Lung (tissue), 17 donors: ENCODE measurements at places on chromosomes 5 and 9.

DNA sequence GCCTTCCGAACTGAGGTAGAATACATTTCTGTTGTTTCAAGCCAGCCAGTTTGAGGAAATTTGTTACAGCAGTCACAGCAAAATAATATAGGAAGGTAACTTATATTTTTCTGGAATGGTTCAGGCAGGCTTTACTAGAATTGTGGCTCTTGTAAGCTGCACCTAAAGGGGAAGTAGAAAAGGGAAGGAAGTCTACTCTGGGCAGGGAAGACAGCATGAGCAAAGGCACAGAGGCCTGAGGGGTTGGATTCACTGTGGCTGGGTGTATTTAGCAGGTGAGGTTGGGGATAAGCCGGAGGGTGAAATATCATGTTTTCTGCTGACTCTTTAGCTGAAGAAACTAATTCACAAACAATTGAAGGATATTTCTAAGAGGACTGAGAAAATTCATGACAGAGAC lies 183.5 kb downstream of the GAS1 start:
- DNase-seq: no peak

DNA sequence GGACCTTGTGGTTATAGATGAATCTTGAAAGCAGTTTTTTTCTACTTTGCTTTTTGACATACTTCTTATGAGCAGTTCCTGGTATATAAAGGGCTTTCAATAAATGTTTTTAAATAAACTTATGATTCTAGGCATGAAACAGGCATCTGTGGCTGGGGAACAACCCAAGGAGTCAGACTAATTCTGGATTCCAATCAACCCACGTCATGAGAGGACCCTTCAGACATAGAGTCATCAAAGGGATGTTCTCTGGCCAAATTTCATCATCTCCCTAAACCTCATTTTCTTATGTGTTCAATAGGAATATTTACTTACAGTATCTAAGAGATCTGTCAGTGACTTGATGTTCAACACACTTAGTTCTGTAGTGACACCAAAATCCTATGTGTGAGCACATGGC lies 243.8 kb upstream of the ZNF462 start:
- DNase-seq: no peak

DNA sequence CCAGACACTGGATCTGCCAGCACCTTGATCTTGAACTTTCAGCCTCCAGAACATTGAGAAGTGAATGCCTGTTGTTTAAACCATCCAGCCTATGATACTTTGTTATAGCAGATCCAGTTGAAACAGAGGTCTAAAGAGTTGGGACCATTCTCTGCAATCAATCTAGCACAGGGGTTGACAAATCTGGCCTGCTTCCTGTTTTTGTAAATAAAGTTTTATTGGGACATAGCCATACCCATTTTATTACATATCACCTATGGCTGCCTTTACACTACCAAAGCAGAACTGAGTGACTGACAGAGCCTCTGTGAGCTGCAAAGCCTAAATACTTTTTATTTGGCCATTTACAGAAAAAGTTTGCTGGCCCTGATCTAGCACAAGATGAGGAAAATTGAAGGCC lies 62.0 kb downstream of the BARX1 start:
- DNase-seq: no peak

GRCh38 chr9:17875886-17876285 lies 297.0 kb downstream of the SH3GL2 start:
- DNase-seq: no peak

DNA sequence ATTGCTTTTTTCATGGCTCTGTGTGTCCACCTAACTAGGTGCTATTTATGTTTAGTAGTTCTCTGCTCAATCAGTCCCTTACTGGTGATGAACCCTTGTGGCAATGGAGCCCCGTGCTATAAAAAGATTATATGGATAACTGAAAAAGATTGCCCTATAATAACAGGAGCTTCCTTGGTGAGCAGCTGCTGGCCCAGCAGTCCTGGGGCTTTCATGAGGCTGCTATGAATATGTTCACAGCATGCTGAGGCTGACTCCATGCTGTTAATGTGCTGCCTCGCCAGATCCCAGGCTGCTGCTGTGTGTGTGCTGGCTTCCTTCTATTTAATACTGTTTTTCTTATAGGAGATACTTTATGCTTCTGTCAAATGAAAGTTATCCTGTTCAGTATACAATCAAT lies 357.5 kb downstream of the TAF11L14 start:
- DNase-seq: no peak
